ENCODE measurements at places on chromosomes 12 and 14. TPM values are rescaled to one million over a fixed set of nuclear protein-coding genes. Genes with fewer than 3 reads are reported as not detected.

Gene IFNG-AS1
- total RNA-seq, result not detected

GRCh38 chr12:104171785-104172569 is 34.0 kb upstream of the NFYB start:
- H3K27ac ChIP-seq, result no peak overlapping the region
- DNase-seq, result no peak
- H3K36me3 ChIP-seq, result no peaks in the 10 kb centered on the region
- H3K4me1 ChIP-seq, result peaks cover 9% of the 10 kb centered on the region

DNA sequence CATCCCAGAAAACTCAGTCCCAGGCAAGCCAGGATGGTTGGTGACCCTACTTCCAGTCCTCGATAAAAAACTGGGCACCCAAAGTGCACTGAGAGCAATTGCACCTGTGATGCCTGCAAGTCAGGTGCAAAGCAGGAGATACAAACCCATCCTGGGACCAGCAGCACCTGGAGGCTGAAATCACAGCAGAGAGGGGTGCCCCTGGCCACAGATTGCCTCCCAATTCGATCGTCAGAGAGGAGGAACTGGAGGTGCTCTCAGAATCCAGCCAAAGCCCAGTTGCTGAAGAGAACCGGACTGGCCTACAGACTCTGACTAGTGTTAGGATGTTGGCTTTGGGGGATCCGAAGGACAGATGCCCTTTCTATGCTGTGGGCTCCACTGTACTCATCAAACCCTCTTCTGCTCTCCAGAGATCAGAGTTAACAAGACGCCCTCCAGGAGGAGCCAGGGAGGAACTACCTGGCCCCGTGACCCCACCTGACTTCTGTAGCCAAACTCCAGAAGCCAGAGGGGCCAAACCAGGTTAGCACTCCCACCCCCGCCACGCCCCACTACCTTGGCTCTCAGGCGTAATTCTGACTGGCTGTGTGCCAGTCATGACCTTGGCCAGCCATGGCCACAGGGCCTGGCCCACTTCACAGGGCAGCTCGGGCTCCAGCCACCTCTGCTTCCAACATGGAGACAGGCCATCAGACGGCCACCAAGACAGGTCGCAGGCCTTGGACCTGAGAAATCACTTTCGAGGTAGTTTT is 284.5 kb upstream of the RTL1 start:
- H3K36me3 ChIP-seq, result no peaks in the 10 kb centered on the region
- no peaks in the 10 kb centered on the region for H3K4me1 ChIP-seq
- H3K4me3 ChIP-seq, result no peak overlapping the region
- H3K27me3 ChIP-seq, result peaks cover 42% of the 10 kb centered on the region
- DNase-seq, result no peak

Gene POU6F1
- total RNA-seq, result 3.0 TPM

- H3K36me3 ChIP-seq, result no peaks in the 10 kb centered on the region
- H3K27me3 ChIP-seq, result no peaks in the 10 kb centered on the region
- H3K27ac ChIP-seq, result no peak overlapping the region
- no peaks in the 10 kb centered on the region for H3K4me1 ChIP-seq
- DNase-seq, result no peak
Measured at GRCh38 chr12:104547235-104547634, 90.5 kb downstream of the CHST11 start.
